Renal cortical epithelial cell (primary cell): ENCODE measurements at places on chromosomes 4 and X.
A peak's percentile ranks its signal among the peaks of the same experiment; 100 is the strongest.

DNA sequence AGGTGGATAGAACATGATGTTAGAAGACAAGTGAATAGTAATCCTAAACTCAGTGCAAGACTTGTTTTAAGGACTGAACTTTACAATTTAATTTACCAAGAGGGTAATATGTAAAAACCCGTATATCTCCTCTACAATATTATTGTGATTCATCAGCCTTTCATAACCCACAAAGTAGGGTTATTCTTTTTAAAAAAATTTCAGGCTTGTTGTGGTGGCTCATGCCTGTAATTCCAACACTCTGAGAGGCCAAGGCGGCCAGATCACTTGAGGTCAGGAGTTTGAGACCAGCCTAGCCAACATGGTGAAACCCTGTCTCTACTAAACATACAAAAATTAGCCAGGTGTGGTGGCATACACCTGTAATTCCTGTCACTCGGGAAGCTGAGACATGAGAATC, 7.2 kb downstream of the IBSP start:
- DNase-seq, result no peak

GRCh38 chr4:24121395-24122175, 231.7 kb upstream of the PPARGC1A start:
- no peak for DNase-seq

DNA sequence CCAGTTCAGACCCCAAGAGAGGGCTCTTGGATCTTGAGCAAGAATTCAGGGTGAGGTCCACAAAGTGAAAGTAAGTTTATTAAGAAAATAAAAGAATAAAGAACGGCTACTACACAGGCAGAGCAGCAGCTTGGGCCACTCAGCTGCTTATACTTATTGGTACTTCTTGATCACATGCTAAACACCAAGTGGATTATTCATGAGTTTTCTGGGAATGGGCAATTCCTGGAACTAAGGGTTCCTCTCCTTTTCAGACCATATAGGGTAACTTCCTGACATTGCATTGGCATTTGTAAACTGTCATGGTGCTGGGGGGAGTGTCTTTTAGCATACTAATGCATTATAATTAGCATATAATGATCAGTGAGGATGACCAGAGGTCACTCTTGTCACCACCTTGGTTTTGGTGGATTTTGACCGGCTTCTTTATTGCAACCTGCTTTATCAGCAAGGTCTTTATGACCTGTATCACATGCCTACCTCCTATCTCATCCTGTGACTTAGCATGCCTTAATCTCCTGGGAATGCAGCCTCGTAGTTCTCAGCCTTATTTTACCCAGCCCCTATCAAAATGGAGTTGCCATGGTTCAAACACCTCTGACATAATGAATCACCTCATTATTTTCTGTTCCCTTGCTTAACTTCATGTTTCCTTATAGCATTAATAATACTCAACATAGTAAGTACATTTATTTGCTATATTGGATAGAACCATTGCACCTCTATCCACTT, 476.3 kb downstream of the DTHD1 start:
- DNase-seq, result no peak

- DNase-seq, result no peak
These were observed 7.4 kb upstream of the MGST2 start for GRCh38 chr4:139658185-139658584.

DNA sequence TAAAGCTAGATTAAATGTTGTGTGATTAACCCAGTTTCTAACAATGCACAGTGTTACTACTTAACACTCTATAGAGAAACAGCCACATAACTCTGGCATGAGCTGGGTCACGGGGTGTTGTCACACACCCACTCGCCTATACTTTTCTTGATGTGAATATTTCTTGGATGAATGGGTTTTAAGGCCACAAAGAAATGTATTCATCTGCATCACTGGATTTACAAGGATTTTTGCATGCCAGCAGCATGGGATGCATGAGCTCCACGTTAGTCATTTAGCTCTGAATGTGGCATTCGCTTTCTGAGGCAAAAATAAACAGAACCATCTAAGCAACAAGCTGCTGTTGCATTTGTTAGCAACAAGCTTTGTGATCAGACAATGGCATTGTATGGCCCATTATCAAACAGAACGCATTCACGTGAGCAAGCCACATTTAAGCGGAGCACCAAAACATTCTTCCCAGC, 89.7 kb downstream of the LRP2BP start:
- DNase-seq, result peak; percentile 96

DNA sequence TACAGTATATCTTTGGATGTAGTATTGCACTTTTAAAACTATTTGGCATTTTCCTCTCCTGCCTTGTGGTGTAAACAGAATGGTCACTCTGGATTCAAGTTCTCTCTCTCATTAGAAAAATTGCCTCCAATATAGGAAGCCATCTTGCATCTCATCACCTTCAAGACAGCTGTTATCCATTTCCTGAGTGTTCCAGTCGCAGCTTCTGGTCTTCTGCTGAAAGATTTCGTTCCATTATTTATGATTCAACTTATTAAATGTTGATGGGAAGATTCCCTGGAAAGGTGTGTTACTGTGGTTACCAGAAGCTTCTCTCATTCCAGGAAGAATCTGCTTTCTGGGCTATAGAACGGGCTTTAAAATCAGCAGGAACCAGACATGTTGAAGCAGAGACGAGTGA, 568.3 kb upstream of the SLIT2 start:
- no peak for DNase-seq

- DNase-seq, result no peak
These were observed 1.1 kb upstream of the FMR1 start for GRCh38 chrX:147910607-147911006.
